ENCODE measurements at places on chromosomes 16 and 17.

GRCh38 chr17:16211590-16211989 lies 3.7 kb downstream of the NCOR1 start:
- no peak for DNase-seq

GRCh38 chr16:4372001-4372577 lies 441 bp downstream of the VASN start:
- no peak for DNase-seq

DNA sequence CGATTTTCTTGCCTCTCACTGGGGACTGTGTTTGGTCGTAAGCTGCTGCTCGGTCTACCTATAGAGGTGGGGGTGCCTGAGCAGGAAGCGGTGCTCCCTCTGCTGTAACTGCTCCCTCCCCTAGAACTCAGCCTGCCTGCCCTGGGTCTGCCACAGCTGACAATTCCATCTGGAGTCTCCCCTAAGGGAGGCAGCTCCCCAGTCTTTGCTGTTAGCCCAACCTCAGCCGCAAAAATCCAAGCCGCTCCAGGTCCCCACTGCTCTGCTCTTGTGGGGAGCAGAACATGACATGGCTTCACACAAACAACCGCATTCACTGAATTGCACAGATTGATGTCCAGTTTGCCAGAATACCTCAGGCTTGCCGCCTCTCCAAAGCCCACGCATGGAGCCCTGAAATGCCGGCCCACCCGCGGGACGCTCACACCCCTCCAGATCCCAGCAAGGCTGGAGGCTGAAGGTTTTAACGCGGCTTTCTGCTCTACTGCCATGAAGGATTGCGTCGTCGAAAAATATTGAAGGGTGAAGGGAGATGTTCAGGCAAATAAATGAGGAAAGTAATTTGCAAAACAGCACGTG lies 221.5 kb upstream of the FOXF1 start:
- DNase-seq, result no peak

- DNase-seq, result no peak
These were observed 378.6 kb downstream of the UTP18 start for GRCh38 chr17:51638971-51639370.

- DNase-seq, result peak; percentile 100
These were observed 84.3 kb downstream of the KSR1 start for GRCh38 chr17:27540318-27541101.

DNA sequence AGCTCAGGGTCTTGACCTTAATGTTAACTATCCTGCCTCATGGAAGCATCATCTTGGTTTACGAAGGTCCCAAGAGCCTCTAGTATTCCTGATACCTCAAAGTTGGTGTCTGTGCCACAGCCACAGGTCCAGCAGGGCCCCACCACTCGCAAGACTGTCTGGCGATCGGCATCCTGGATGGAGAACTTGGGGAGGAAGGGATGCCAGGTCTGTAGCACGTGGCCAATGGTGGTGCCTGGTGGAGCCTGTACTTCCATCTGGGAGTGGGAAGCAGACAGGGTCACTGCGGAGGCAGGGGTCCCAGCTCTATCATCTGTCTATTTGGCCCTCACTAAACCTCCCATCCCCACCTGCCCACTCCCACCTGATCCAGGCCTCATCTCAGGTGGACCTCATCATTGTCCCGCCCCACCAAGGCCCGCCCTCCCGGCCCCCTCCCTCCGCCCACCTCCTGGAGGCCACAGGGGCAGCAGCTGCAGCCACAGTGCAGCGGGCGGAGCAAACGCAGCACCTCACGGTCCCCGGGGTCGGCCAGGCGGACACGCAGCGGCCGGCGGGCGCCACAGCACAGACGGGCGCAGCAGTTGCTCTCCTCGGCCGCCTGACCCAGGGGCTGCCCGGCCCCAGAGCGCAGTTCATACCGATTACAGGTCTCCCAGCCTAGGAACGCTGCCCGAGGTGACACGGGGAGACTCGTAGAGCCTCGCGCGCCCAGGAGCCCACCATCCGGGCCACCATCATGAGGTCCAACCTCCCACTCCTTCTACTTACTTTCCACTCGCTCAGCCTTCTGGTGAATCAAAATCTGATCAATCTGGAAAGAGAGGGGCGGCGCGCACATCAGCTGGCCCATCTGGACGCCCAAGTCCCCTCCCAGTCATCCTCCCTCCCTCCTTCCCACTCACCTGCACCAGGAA lies 1.4 kb downstream of the PLSCR3 start:
- no peak for DNase-seq

GRCh38 chr17:80101011-80101945 lies at the start of gene GAA:
Gene GAA, plus strand, starts transcription at chr17:80101581. Its CDS starts 3,006 bp downstream, at chr17:80104587.
- DNase-seq, result peak; percentile 72

DNA sequence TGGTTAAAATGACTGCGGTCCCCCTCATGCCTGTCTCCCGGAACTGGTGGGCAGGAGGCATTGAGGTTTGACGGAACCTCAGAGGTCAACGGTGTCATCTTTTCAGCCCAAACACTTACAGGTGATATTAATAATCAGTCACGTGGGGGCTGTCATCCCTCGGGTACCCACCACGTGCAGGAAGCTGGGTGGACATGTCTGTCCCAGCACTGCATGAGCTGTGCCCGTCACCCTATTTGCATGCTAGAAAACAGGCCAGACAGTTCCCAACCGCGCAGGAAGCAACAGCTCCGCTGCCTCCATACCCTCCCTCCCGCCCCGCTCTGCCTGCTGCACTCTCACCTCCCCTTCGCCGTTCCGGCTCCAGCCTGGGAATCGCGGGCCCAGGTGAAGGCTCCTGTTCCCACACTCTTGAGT lies 1.4 kb downstream of the SYNGR3 start:
- no peak for DNase-seq

DNA sequence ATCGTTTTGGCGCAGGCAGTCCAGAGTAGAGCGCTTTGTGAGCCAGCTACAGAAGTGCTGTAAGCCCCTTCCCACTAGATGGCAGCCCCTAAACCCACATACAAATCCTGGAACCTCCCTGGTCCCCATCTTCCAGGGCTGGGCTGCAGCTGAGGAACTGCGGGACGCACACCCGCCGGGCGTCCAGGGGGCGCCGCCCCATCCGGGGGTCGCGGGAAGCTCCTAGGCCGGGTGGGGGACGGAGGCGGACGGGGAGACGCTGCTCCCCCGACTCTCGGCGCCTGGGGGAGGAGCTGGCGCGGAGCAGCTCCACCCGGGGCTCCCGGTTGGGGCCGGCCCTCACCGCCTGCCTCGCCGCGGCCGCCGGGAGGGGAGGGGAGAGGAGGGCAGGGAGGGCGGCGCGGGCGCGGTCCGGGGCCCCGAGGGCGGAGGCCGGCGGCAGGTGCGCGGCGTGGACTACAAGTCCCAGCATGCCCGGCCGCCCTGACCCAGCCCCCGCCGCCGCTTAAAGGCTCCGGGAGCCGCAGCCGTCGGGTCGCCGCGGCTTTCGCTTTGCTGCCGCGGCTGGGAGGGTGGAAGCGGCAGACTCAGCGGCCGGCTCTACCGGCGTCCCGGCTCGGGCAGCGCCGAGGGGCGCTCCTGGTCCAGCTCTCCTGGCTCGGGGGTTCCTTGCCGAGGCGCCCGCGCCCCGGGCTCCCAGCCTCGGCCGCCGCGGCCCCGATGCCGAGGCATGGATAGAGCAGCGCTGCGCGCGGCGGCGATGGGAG lies at the start of gene KSR1:
Gene KSR1, plus strand, starts transcription at position 535 of the 767 bp plus-strand sequence. Its CDS starts 196 bp downstream, at position 731.
- DNase-seq, result peak; percentile 75

GRCh38 chr17:28057731-28058246 lies 15.3 kb downstream of the NLK start:
- peak; percentile 81 for DNase-seq

- DNase-seq, result peak; percentile 33
These were observed 10.6 kb upstream of the NUDT16L1 start for GRCh38 chr16:4682616-4683254.

- DNase-seq, result no peak
These were observed 125.1 kb downstream of the BANP start for GRCh38 chr16:88076211-88076931.

DNA sequence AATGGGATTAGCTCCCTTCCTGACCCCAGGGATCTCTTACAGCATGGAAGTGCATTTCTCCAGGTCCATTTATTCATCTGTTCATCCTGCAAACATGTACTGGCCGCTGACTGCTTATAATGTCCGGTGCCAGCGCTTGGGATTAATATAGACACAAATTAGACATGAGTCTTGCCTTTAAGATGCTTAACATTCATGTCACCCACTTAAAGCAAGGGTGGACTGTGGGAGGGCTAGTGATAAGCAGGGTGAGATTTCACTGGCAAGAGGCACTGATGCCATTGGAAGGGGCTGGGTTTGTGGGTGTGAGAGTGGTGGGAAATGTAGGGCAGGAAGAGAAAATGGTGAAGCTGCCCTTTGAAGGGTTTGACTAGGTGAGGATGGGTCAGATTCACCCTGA lies 92.2 kb upstream of the MPHOSPH6 start:
- no peak for DNase-seq

DNA sequence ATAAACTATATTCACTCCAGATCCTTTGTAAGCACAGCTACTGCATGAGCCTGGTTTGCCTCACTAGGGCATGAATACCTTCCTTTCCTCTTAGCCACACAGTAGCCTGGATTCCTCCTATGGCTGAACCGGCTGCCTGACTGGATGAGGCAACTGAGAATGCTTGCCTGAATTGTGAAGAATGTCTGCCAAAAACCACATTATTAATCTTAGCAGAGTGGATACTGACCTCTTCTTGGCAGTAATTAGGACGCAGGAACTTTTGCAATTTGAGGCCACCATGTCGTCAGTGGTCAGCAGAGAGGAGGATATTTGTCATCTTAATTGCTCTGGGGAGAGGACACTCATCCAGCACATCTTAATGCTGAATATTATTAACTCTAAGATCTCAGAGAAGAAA lies 651.8 kb upstream of the GOT2 start:
- peak; percentile 88 for DNase-seq

DNA sequence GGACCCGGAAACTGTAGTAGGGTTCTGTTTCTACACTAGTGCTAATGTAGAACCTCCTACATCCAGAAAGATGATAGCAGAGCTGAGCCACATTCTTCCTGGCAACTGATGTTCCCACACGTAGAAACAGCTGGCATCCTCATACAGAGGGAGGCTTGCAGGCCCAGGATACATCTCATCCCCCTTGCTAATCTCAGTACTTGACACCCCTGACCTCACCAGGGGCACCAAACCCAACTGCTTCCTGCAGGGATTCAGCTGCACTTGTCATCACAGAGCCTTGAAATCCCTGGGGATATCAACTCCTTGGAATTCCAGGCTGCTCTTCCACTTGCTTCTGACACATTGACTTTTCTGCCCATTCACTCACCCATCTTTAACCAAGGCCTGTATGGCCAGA lies 75.2 kb upstream of the HSBP1 start:
- DNase-seq, result no peak

- no peak for DNase-seq
These were observed 23.0 kb downstream of the SKAP1 start for GRCh38 chr17:48406936-48407567.

DNA sequence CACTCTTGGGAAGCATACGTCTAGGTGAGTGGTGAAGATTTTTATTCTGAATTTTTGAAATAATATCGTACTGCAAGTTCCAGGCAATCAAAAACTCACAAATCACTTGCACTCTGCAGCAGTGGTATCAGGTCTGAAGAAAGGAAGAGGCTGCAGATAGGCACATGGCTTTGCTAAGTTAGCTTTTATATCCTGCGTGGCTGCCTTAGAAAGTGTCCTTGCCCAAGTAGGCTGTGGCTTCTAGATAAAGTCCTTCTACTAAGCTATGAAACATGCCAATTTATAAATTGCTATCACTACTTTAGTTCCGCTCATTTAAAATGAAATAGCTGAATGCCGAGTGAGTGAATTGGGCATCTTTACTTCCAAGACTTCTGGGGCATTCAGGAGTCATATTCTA lies 17.9 kb downstream of the WWOX start:
- no peak for DNase-seq

DNA sequence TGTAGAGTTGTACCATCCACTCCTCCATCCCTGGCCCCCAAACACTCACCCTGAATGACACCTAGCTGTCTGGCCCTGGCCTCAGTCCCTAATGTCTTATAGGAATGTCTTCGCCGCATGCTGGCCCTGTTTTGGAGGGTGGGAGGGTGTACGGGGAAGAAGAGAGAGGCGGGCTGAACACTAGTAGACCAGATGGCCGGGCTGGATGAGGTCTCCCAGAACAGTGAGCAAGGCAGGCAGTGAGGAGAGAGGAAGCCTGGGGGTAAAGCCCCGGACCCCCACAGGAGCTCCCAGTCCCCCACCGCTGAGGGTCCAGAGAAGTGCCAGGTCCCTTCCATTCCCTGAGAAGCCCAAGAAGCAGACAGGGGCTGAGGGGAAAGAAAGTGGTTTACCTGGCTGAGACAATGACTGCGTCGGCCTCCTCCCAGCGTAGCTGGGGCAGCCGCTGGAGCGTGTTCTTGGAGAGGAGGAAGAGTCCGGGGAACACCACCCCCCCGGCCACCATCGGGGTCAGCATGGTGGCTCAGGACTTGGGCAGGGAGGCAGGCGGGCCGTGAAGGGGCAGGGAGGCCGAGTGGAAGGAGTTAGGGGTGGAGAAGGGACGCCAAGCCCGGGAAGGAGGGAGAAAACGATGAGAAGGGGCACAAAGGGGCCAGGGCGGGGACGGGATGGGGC lies 923 bp downstream of the TLCD3B start:
- DNase-seq, result no peak

DNA sequence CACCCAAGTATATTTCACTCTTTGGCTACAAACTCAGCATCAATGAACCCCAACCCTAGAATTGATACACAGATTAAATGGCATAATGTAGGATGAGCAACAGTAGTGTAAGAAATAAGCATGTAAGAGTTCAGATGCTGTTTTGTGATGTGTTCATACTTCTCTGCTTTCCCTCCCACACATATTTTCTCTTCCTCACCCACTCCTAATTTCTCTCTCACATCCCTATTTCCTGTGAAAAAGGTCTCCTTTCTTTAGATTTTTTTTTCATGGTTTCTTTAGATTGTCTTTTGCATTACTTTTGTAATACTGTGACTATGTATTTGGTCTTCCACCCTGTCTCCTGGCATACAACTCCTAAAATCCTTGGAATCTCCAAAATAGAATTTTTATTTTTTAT lies 21.7 kb downstream of the CREBBP start:
- DNase-seq, result no peak

DNA sequence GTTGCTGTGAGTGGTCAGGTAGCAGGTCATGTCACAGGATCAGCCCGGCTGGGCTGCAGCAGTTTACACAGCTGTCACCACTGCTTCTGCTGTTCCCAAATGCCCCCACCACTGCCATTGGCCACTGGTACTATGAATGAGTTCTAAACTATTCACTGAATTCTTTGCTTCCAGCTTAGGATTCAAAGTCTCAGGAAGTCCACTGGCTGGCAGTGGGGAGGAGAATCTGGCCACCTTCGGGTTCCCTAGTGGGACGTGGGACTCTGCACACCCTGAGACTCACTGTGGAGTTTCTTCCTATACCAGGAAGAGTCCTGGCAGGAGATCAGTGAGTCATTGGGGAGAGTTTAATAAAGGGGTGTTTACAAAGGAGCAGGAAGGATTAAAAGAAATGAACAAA lies 6.9 kb downstream of the MT1X start:
- no peak for DNase-seq

DNA sequence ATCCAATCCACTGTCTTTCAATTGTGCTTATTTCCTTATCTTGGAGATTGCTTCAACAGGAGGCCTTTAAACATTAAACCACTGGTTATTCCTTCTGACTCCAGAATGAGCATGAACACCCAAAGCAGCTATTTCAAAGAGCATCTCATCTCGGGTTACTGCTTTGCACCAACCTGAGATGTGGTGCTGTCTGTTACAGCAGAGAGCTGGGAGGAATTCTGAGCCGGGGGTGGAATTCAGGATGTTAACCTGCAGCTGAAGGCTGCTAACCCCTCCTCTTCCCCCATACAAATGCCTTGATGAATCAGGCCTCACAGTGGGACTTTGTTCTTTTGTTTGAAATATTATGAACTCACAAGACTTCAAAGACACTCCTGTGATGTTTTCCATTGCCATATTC lies 113.1 kb downstream of the SHISA9 start:
- DNase-seq, result no peak

Data from mesenchymal stem cell (in vitro differentiated cells and primary cell).